ENCODE measurements at places on chromosomes 5 and 9. TPM values are rescaled to one million over a fixed set of nuclear protein-coding genes. Genes with fewer than 3 reads are reported as not detected.

- no peak for DNase-seq
Observed at GRCh38 chr5:59361454-59361853, 532.1 kb downstream of the PDE4D start.

GRCh38 chr9:18543406-18544192, 69.6 kb downstream of the ADAMTSL1 start:
- peak; percentile 18 for DNase-seq

GRCh38 chr5:110371011-110371724, 355.3 kb downstream of the TMEM232 start:
- no peak for DNase-seq

GRCh38 chr9:74431467-74431866, 65.7 kb upstream of the RORB start:
- DNase-seq = no peak

The PTGR1 gene
- total RNA-seq = 60.1 TPM

GRCh38 chr5:19728571-19728970, 259.4 kb downstream of the CDH18 start:
- no peak for DNase-seq

- DNase-seq = no peak
Observed at GRCh38 chr5:143284002-143284401, 119.5 kb downstream of the NR3C1 start.

DNA sequence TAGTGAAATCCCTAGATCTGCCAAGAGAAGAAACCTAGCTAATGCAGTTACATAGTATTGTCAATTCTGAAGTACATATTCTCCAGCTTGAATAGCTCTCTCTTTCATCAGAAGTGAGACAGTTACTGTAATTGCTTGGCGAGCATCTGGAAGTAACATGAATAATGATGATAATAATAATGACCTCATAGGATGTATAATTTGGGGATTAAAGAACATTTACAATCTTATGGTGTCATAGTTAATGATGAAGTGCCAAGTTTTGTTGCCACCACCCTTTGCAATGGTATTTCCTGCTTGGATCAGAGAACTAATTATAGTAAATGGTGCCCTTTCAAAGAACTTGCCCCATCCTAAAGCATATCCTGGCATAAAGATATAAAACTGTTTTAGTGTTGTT, 201.4 kb downstream of the ADAMTSL1 start:
- DNase-seq = no peak

- DNase-seq = no peak
Observed at GRCh38 chr5:97181856-97182545, 1.0 kb downstream of the RIOK2 start.

The FOXD4L3 gene
- total RNA-seq = not detected

- DNase-seq = peak; percentile 50
Observed at GRCh38 chr5:107456281-107456715, 214.4 kb downstream of the EFNA5 start.

DNA sequence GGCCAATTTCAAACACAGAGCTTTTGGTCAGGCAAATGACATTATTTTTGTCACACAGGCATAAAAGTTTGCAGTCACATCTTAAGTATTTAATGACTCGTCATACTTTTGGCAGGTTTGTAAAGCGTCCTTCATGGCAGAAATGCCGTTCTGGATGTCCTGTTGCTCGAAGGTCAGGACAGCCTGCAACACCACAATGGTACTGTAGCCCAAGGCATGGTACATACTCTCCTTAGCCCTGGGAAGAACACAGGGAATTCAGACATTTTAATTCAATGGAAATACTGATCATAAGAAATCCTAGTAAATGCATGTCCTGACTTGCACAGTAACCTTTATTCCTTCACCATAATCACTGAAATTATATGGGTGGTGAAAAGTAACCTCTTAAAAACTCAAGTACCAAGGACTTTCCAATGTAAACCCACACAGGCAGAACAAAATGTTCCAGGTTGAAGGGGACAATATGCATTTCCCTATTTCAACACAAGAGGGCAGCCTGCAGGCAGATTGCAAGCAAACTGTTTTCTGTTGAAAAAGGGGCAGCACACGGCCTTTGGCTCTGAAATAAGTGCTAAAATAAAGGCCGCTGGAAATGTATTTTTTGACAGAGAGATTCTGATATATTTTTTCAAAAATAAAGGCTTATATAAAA, 95.7 kb downstream of the TTC39B start:
- peak; percentile 29 for DNase-seq

GRCh38 chr5:132657676-132658380, at the start of gene IL13:
Gene IL13, plus strand, starts transcription at chr5:132658173. Its CDS starts 14 bp downstream, at chr5:132658187.
- DNase-seq = no peak

- no peak for DNase-seq
Observed at GRCh38 chr5:172958331-172959046, 735 bp upstream of the RPL26L1 start.

GRCh38 chr5:134153657-134154056, 23.1 kb downstream of the SKP1 start:
- DNase-seq = no peak

- DNase-seq = no peak
Observed at GRCh38 chr5:175590471-175590881, 67.4 kb upstream of the HRH2 start.

DNA sequence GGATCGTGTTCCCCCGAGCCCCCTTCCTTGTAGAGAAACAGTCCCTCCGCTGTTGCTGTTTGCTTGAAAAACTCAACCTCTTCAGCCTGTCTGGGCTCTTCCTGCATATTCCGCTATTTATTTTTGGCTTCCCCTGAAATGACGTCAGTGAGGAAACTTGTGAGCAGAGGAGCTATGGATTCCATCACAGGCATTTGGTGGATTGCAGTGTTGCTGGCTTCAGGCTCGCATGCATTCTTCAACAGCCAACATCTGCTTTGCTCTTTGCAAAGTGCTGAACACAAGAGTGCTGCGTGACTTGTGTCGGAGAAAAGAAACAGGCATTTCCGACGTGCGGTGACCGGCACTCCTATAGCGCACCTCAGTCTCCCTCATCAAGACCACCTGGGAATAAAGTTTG, 232.7 kb downstream of the RFK start:
- DNase-seq = peak; percentile 25

GRCh38 chr5:104088876-104089778, 526.5 kb upstream of the NUDT12 start:
- no peak for DNase-seq

DNA sequence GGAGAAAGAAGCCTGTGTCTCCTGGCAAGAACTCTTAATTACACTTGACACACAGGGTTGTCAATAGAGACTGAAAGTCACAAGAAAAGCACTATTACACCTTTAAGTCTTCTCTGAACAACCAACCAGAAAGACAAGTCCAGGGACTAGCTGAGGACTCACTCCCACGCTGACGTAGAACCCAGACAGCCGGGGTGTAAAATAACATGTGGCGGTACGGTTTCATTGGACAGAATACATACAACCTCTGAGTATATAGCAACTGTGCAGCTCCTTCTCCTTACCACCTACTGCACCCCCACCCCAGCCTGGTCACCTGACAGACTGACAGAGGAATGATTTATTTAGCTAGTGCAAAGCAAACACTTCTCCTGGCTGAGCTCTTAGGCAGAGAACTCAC, 103.4 kb upstream of the RASEF start:
- DNase-seq = peak; percentile 5

DNA sequence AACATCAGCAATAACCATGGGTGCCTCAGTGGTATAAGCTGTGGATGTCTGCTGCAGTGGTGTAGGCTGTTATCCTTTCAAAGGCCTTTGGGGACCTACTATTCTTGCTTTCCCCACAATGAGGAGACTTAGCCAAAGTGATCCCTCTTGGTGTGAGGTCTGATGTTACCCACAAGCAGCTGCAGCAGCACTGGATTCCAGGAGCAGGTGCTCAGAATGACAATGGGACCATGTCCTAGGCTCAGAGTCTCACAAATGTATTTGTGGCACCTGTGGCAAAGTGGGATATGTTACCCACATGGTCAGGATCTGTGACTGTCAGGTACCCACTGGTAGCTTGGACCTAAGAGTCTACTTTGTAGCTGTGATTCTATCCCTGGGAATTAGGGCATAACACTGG, 70.4 kb downstream of the RNF130 start:
- no peak for DNase-seq

DNA sequence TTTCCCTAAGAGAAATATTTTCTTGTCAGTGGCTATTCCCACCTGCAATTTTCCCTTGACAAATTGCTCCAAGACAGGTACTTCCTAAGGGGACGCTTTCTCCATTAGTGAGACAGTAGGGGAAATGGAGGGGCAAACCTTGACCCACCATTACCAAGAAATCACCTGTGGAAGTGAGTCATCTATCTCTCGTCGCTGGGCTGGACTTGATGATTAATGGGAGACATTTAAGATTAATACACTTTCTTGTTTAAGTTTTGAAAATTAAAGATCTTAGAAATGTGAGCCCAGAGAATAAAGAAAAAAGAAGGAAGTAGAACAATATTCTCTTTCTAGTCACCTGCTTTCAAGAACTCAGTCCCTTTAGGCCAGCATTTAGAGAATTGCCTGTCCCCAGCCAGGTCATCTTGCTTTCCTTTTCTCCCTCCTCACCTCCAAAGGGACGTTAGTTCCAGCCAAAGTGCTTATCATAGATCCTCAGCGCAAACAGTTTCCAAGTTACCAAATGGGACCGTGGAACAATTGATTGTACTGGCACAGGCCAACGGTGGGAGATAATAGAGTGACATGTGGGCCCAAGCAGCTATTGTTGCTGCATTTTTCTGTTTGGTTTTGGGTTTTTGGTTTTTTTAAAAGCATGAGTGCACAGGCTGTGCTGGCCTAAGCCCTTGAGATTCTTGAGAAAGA, 284.4 kb downstream of the ENC1 start:
- DNase-seq = no peak

- no peak for DNase-seq
Observed at GRCh38 chr5:110817459-110817858, 78.7 kb downstream of the SLC25A46 start.

- DNase-seq = no peak
Observed at GRCh38 chr9:7799944-7800285, 337 bp upstream of the DMAC1 start.

DNA sequence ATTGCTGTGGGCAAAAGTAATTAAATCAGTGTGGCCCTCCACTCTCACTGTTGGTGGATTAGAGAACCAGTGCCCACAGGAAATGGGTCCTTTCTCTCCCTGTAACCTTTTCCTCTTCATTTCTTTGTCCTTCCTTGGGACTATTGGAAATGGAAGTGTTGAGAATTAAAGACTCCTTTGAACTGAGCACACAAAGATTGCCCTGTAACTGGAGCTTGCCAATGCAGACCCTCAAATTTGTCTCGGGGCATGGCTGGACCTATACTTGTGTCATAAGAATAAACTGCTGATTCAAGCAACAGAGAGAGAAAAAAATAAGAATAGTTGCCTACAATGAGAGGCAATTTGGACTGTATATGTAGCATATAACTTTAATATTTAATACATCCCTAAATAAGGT, 13.7 kb downstream of the KCNV2 start:
- DNase-seq = no peak

GRCh38 chr9:129676287-129676686, 10.8 kb downstream of the PRRX2 start:
- DNase-seq = no peak

DNA sequence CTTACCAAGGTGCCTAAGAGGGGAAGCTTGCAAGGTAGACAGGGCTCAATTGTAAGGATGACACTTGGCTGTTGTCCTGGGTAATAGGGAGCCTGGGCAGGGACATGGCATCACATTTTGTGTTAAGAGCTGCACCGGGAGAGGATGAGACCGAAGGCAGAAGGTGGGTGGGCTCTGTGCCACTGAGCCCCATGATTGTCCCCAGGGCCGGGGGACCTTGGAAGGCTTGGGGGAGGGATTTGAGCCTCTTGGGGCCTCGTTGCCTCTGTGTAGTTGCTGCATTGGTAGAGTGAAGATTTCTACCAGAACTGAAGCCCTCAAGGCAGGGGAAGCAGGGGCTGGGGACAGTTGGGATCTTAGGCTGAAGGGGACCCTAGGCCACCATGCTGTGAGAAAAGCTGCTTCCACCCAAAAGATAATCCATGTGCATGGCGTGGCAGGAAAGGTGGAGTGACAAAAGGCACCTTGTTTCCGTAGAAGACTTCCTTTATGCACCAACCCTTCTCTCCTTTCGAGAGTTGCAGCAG, 11.9 kb downstream of the FGF18 start:
- DNase-seq = no peak

DNA sequence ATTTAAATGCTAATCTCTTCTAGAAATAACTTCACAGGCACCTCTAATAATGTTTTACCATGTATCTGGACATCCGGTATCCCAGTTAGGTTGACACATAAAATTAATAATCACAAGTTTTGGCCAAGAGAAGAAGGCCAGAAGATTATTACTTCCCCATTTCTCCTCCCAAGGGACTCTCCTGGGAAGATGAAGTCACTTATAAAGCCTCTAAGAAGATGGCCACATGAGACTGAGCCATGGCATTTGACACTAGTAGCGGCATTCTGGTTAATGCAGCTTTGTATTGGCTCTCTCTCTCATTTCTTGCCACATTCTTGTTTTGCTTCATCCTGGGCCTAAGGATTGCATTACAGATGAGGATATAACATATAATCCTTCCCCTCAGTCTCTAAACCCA, 34.5 kb upstream of the RASA1 start:
- DNase-seq = no peak

DNA sequence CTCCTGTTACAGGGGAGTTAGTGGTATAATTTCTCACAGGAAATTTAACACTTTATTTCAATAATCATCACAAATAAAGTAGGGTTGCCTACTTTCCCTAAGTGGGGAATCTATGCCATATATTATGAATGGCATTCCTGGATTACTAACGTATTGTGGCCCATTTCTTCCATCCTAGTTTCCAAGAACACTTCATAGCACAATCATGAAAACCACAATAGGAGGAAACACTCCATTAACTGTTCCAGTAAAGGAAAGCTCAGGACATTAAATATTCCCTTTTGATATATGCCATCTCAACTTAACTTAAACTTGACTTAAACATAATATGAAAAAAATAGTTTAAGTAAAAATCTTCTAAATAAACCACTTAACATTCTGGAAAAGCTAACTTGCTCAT, 2.1 kb downstream of the CPLANE1 start:
- no peak for DNase-seq

GRCh38 chr5:148343046-148343407, 7.7 kb downstream of the SPINK9 start:
- no peak for DNase-seq

The CBY3 gene
- not detected for total RNA-seq

- no peak for DNase-seq
Observed at GRCh38 chr9:113537229-113537810, 73.8 kb downstream of the RGS3 start.

- no peak for DNase-seq
Observed at GRCh38 chr5:163023846-163024245, 413.5 kb upstream of the CCNG1 start.

DNA sequence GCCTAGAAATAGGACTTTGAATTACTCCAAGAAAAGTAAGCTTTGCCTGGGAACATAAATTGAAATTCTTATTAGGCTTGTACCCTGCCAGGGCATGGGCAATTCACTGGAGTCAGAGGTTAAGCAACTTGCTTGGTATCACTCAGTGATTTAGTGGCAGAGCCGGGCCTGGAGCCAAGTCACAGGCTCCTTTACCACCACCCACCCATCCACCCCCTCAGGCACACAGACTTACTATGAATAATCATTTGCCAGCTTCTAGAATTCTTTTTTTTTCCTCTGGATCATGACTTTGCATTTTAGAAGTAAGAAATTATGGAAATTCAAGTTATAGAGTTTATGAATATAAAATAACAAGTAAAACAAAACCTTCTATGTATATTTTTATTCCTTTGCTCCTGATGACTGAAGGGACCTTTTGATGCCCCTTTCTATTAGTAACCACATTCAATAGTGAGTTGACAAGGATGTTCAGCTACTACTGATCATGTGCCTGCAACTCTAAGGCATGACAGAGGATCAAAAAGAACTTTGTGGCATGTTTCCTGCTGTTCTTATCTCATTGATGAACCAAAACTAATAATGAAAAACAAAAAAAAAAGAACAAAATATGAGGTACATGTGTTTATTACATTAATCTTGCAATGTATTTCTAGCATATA, 614.7 kb downstream of the TLR4 start:
- DNase-seq = no peak

All from urinary bladder (tissue), 4 donors.